ENCODE measurements at places on chromosomes 6 and 20.
A peak's percentile ranks its signal among the peaks of the same experiment; 100 is the strongest.

DNA sequence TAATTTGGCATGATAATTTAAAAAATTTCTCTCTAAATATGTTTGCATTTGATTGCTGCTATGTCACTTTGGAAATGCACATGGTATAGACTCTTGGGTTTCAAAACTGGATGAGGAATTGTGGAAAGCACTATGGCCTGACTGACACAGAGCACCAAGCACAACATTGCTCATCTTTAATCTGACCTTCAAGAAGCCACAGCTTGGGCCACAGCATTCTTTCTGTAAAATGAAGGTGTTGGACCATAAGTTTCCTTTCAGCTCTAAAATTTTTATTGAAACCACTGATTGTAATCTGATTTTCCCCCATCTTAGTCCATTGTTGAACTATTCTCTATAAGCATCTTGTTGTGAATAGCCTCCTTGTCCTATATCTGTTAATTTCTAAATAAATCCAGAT is 41.0 kb downstream of the QKI start:
- DNase-seq: no peak

DNA sequence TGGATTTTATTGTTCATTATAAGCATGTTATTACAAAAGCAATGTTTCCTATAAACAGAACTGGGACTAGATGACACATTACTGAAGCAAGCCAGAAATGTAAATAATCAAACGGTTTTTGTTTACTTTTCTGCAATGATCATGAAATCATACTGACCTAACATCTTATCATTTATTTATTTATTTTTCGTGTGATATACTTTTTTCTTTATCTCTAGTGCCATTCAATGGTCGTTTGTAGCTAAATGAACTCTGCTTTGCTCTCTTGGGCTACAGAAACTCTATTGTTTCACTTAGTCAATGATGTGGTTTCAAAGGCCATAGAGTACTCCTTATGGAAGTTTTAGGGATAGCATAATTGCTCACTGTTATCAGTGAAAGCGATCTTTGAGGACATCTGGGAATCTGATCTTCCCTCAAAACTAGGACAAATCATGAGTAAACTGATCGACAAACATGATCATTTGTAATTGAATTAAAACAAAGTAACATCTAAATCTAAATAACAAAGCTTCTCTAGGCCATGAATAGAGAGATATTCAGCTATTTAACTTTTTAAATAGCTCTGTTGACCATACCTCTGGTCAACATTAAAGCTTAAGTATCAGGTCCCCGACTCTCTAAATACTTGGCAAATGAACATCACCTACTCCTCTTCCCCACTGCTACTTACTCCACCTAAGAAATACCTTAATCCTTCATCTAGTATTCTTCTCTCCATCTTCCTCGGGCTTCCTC is 933.4 kb downstream of the TFAP2A start:
- DNase-seq: no peak

- DNase-seq: no peak
These were observed 8.0 kb downstream of the TOX2 start for GRCh38 chr20:43922614-43923013.

DNA sequence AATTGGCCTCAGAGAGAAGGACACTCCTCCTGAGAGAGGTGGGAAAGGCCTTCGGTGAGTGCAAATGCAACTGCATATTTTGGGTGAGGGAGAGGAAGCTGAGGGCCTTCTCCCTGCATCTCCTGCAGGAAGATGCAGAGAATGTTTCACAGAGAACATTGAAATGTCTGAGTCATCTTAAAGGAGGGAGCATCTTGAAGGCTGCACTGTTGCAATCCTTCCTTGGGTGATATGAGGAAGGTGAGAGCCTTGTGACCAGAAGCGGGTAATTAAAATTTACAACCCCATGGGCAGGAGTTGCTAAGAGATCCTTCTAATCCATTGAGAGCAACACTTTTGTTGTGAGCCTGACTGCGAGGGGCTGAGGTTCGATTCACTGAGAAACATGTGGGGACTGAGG is 375.7 kb upstream of the MARCKS start:
- DNase-seq: no peak

- DNase-seq: no peak
These were observed 30.4 kb upstream of the MCM9 start for GRCh38 chr6:118965371-118965770.

DNA sequence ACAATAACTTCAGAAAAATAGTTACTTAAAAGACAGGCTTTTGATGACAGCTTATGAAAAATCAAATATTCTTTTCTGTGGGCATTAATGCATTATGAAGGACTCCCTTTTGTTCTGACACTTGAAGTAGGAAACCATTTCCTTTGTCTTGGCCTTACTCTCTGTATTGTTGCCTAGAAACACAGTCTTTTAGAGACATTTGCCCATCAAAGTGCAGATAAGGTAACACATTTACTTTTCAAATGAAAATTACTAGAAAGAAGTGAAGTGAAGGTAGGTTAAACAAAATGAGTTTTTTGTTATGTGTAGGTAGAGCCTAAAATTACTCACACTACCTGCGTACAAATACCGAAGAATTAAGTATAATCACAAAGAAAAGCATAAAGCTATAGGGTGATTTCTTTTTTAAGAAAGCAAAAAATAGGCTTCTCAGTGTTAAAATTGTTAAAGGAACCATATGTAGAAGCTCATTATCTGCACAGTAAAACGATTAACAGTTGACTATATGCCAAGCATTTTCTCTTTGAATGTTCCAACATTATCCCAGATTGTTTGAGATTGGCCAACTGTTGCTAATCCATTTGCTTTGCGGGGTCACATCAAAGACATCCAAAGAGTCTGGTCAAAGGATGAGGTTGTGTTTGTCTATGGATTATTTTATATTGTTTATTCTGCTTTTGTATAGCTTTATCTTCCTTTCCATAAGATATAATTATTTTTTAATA is 542.0 kb upstream of the RNF217 start:
- DNase-seq: no peak

- no peak for DNase-seq
These were observed 5.0 kb upstream of the ZBTB24 start for GRCh38 chr6:109488001-109488400.

- DNase-seq: peak; percentile 5
These were observed 16.4 kb upstream of the CFAP206 start for GRCh38 chr6:87391334-87391733.

GRCh38 chr6:7107578-7108195 is at the start of gene RREB1:
Gene RREB1 (plus strand): TSS chr6:7107961. CDS start chr6:7181912, 73,951 bp downstream.
- DNase-seq: peak; percentile 73

DNA sequence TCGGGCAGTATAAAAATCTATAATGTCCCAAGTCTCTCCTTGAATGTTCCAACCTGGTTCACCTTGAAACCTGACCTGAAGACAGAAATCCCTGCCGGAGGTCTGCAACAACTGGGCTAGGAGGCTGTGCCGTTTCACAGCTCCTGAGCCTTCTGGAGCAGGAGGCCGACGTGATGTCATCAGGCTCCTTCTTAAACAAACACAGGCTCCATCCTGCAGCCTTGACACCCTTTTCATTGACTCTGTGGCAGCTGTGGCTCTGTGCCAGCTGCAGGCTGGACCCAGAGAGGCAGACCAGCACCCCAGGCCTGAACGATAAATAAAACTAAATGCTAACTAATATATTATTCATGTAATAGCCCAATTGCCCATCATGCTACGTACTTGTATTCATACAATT is 483.9 kb downstream of the CD83 start:
- DNase-seq: no peak

DNA sequence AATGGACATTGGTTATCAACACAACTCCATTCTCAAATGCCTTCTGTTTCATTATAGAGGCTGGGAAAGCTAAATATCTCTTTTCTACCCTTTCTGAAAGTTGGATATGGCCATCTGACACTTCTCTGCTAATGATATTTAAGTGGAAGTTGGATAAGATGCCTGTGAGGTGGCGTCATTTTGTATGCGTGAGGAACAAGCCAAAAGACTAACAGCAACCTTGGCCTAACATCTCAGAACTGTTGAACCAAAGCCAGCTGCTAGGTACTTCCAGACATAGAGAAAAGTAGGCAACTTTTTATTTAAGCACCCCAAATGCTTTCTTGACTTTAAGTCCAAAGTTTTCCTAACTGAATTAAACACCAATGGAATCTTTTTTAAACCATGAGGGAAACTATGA is 708.4 kb downstream of the CD109 start:
- no peak for DNase-seq

- no peak for DNase-seq
These were observed 9.9 kb downstream of the SMLR1 start for GRCh38 chr6:130837067-130837466.

- DNase-seq: no peak
These were observed 1.6 kb downstream of the LRRC1 start for GRCh38 chr6:53796451-53796780.

GRCh38 chr6:55299286-55299985 is 27.8 kb upstream of the GFRAL start:
- no peak for DNase-seq

GRCh38 chr6:136609873-136610706 is 59.9 kb upstream of the MAP7 start:
- no peak for DNase-seq

- no peak for DNase-seq
These were observed 756.3 kb downstream of the BCKDHB start for GRCh38 chr6:80862756-80863155.

DNA sequence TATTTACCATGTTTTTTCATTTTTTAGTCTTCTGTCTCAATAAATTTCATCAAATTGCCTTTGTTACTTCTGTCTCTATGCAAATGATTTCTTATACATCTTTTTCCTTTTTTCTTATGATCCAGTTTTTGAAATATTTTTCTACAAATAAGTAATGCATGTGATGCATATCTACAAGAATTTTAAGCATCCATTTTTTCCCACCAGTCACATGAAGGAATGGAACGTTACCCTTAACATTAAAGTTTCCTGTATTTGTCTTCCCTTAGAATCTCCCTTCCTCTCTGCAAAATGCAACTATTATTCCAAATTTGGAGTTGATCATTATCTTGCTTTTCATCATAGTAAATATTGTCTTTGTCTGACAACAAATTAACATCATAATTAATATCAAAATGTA is 35.5 kb downstream of the PSMB9 start:
- DNase-seq: no peak

- DNase-seq: no peak
These were observed 118.5 kb downstream of the FOXA2 start for GRCh38 chr20:22465622-22466446.

DNA sequence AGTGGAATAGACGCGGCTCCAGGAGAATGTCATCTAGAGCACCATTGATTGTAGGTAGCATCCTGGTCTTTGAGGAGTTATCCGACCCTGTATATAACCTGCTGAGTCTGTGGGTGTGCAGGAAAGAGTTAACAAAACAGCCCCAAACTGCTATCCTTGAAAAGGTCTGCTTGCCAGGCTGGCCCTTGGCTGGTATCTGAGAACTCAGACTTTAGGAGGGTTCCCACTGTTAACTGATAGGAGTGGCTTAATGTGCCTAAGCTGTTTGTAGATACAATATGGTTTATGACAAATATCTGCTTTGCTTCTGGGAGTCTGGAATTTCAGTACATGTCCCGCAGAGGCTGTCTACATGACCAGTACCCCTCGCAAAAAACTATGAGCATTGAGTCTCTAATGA is 27.6 kb upstream of the MCUR1 start:
- DNase-seq: no peak

DNA sequence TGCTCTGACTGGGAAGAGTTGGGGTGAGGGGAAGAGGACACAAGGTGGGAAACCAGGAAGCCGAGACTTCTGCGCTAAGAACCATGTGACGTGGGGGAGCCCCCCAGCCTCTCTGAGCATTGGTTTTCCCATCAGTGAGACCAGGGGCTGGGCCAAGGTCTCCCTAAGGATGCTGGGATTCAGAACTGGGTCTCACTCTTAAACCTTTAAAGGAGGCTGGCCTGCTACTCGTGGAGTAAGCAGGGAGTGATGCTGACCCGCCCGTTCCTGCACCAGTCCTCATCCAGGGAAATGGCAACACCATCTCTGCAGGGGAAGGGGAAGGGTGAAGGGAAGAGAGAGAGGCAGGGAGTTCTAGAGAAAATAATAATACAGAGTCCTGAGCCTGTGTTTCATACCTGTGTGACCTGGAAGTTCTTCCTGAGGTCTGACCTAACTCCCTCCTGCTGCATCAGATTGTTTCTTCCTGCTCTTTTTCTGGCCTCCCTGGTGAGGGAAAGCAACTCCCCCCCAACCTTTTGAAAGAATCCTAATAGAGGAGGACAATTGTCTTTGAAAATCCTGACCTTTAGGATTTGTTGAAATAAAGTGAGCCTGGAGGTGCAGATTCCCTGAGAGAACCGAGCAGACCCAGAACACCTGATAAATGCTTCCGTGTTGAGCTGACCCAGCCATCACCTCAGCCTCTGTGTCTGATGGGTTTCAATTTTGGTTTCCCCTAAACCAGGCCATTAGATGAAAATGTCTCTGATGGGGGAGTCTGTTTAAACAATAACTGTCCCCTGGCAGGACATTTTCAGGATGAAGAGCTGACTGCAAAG is 3.0 kb upstream of the GRM4 start:
- DNase-seq: no peak

DNA sequence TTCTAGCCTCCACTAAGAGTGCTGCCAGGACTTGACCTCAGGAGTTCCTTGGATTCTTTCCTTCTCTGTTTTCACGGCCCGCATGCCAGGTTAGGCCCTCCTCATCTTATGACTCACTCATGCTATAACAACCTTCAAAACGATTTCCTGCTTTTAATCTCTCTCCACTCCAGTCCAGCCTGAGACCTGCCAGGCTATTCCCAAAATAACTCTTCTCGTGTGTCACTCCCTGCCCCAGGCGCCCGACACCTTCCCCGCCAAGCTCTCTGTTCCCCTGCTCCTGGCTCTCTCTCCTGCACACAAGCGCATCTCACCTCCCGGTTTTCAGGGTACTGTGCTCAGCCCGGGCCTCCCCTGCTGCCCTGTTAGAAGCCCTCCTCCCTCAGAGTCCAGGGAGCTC is 64.1 kb upstream of the RPS6KA2 start:
- no peak for DNase-seq

DNA sequence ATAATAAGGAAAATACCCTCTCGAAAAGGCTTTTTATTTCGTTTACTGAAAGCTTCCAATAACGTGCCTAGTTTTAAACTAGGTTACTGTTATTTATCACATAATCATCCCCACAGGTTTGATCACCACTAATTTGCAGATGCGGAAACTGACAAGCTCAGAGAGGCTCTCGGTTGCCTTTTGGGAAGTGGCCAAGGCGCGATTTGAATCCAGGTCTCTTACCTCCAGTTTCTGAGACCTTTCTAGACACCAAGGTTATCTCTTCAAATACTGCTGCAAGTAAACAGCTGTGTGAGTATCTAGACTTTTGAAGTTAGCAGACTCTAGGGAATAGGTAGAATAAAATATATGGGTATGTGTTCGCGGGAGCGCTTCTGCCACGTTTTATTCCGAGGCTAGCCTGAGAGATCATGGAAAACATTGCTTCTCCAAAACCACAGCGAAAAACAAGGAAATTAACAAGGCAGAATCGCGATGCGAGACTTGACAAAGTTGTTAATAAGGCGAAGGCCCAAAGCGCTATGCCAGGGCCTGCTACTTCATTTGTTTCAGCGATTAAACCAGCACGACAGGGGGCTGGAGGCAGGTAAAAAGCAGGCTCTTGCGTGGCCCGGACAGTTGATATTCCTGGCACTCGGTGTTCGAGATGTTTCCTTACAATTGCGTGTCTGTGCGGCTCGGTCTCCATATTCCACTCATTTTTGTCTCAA is 1.8 kb upstream of the JARID2 start:
- no peak for DNase-seq

GRCh38 chr6:1384549-1385128 is 4.7 kb upstream of the FOXF2 start:
- no peak for DNase-seq

- no peak for DNase-seq
These were observed 138.0 kb downstream of the HFE start for GRCh38 chr6:26224940-26225847.

- DNase-seq: no peak
These were observed 60.7 kb downstream of the DTNBP1 start for GRCh38 chr6:15602154-15602553.
